Common myeloid progenitor, CD34-positive (primary cell): ENCODE measurements at places on chromosomes 3 and 15.
A peak's percentile ranks its signal among the peaks of the same experiment; 100 is the strongest.

DNA sequence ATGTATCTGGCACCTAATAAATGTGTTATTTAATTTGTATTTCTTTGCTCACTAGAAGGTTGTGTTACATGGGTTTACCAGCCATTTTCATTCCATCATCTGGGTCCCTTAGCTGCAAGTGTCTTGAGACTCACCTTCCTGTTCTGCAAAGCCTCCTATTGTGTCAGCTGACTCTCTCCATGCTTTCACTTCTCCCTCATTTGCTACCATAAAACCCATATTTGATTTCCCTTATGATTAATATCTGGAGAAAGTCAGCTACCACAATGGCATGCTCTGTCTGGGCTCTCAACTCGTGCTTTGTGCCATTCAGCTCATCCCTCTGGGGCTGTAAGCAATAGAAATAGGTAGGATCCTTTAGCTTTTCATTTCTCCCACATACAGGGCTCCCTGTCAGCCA lies 79.5 kb upstream of the EIF1B start:
- H3K36me3 ChIP-seq, result no peaks in the 10 kb centered on the region
- H3K4me1 ChIP-seq, result peaks cover 6% of the 10 kb centered on the region
- no peak overlapping the region for H3K4me3 ChIP-seq
- H3K27me3 ChIP-seq, result no peaks in the 10 kb centered on the region

- H3K27ac ChIP-seq, result no peak overlapping the region
- no peak for DNase-seq
- no peaks in the 10 kb centered on the region for H3K4me1 ChIP-seq
Observed at GRCh38 chr3:53830944-53831343, 15.3 kb downstream of the CHDH start.

DNA sequence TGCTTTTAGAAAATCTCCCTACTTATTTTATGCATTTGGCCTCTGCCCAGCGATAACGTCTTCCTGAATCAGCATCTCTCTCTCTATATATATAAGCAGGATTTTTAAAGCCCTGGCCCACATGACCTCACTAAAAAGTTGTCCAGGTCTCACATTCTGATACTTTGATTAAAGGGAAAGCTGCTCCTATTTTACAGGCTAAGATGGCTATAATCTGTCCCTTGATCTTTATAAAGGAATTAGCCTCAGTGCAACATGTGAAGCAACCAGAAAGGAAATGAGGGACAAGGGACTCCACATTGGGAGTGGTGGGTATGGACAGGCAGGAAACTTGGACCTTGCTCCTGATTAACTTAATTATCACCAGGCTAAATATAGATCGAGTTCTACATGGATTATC lies 25.6 kb upstream of the MUC13 start:
- H3K27me3 ChIP-seq, result no peaks in the 10 kb centered on the region
- no peak for DNase-seq
- H3K36me3 ChIP-seq, result no peaks in the 10 kb centered on the region
- no peak overlapping the region for H3K27ac ChIP-seq
- H3K4me3 ChIP-seq, result no peak overlapping the region

DNA sequence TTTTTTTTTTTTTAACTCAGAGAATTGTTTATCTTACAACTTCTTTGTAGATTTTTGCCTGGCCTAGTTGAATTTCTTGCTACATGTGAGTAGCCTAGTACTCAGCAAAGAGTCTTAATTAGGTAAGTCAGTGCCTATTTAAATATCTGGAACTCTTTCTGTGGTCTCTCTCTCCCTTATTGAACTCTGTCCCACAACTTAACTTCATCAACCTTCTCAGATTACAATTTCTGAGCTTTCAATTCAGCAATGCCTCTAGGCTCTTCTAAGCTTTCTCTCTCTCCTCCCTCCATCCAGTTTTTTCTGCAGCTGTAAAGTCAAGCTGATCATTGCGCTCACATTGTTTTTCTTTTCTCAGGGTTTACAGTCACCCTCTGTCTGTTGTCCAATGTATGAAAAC lies 517.6 kb upstream of the ROBO1 start:
- H3K4me1 ChIP-seq, result no peaks in the 10 kb centered on the region
- no peaks in the 10 kb centered on the region for H3K36me3 ChIP-seq
- H3K27ac ChIP-seq, result no peak overlapping the region

GRCh38 chr3:28678086-28678485 lies 329.5 kb upstream of the AZI2 start:
- no peak overlapping the region for H3K27ac ChIP-seq
- H3K27me3 ChIP-seq, result no peaks in the 10 kb centered on the region
- H3K4me1 ChIP-seq, result no peaks in the 10 kb centered on the region

DNA sequence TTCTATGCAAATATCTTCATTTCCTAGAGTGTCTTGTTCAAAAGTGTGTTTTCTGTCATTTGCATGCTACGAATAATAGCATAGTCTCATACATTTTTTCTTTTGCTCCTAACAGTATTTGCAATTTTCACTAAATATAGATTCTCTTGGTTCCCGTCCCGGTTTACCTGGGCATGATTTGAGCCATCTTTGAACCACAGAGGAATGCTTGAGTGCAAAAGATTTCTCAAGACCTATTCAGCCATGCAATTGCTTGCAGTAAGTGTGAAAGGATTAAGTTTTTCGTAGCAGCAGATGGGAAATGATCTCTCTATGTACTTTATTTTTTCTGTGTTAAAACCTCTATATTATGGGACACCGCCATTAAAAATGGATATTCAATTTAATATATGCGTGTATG lies 733.0 kb downstream of the ZPLD1 start:
- H3K36me3 ChIP-seq, result no peaks in the 10 kb centered on the region
- DNase-seq, result no peak

DNA sequence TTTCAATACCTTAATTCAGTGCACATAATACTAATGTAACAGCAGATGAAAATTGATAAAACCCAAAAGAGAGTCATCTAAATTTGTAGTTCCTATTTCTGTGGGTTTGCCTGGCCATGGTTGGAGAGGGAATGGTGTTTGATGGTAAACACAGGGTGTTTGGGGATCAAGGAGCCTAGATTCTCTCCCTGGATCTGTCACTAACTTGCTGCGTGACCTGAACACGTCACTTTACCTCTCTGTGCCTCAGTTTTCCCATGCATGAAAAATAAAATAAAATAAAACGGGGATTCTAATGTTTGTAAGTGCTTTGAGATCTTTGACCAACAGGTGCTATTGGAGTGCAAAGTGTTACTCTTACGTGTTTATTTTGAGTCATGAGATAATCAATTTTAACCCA lies 49.8 kb downstream of the GHSR start:
- no peaks in the 10 kb centered on the region for H3K4me1 ChIP-seq
- H3K4me3 ChIP-seq, result no peak overlapping the region
- H3K36me3 ChIP-seq, result peaks cover under 1% of the 10 kb centered on the region

GRCh38 chr3:24641628-24642027 lies 147.0 kb upstream of the THRB start:
- H3K27me3 ChIP-seq, result no peaks in the 10 kb centered on the region
- H3K27ac ChIP-seq, result no peak overlapping the region
- H3K36me3 ChIP-seq, result no peaks in the 10 kb centered on the region
- peaks cover 7% of the 10 kb centered on the region for H3K4me1 ChIP-seq
- H3K4me3 ChIP-seq, result no peak overlapping the region

GRCh38 chr3:38651153-38651789 lies 1.8 kb upstream of the SCN5A start:
- peaks cover 17% of the 10 kb centered on the region for H3K4me1 ChIP-seq
- H3K27ac ChIP-seq, result no peak overlapping the region
- H3K36me3 ChIP-seq, result no peaks in the 10 kb centered on the region
- peak; percentile 78 for DNase-seq
- H3K27me3 ChIP-seq, result peaks cover 35% of the 10 kb centered on the region

DNA sequence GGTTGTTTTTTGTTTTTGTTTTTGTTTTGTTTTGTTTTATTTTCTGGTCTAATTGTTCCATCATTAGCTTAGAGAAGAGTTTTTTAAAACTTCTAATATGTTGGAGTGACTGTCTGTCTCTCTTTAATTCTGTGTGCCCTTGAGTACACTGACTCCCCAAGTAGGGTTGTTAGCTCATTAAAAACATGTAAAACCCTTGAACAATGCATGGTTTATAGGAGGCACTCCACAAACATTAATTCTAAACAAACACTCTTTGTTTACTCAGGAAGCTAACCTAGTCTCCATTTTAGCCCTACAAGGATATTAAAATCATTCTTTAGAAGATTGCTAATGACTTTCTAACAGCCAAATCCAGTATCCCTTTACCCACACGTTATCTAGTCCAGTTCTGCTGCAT lies 100.5 kb downstream of the CGGBP1 start:
- H3K27ac ChIP-seq, result no peak overlapping the region
- no peak for DNase-seq
- H3K27me3 ChIP-seq, result no peaks in the 10 kb centered on the region
- no peaks in the 10 kb centered on the region for H3K36me3 ChIP-seq
- no peaks in the 10 kb centered on the region for H3K4me1 ChIP-seq

DNA sequence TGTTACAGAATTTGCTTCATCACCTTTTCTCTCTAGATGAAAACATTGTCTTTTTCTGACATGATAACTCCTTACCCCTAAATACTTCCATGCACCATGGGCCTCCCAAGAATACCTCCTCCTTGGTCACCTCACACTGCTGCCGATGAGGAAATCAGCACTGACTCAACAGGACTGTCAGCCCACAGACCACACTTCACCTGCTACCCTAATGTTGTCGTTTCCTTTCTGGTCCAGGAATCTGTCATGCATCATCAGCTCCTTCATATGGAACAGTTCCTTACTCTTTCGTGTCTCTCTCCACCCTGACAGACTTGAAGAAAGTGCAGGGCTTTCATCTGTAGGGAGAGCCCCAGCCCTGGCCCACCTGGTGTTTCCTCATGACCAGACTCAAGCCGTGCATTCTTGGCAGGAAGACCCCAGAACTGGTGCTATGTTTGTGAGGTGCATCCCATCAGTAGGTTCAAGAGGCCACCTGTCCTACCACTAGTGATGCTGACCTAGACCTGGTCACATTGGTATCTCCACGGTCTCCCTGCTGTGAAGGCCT lies 41.1 kb upstream of the PLXNA1 start:
- H3K4me1 ChIP-seq, result no peaks in the 10 kb centered on the region
- no peak for DNase-seq
- H3K4me3 ChIP-seq, result no peak overlapping the region
- no peaks in the 10 kb centered on the region for H3K36me3 ChIP-seq

GRCh38 chr15:83170474-83171165 lies 37.0 kb downstream of the HDGFL3 start:
- no peak overlapping the region for H3K4me3 ChIP-seq
- no peak for DNase-seq
- H3K4me1 ChIP-seq, result no peaks in the 10 kb centered on the region
- peaks cover 2% of the 10 kb centered on the region for H3K36me3 ChIP-seq

DNA sequence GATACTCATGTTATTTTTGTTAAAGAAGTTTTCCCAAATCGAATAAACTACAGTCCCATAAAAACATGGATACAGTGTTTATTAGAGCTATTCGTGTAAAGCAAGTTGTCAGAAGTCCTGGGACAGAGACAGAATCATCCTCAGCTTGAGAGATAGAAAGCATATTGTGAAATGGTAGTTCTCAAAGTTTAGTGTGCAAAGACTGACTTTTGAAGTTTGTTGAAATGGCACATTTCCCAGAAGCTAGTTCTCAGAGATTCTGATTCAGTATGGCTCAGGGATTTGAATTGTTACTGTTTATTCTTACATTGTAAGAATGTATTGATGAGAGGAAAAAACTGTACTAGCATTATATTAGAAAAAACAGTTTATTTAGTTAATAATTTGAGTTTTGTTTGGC lies 22.1 kb downstream of the GABRR3 start:
- no peak overlapping the region for H3K27ac ChIP-seq
- no peaks in the 10 kb centered on the region for H3K4me1 ChIP-seq
- no peaks in the 10 kb centered on the region for H3K27me3 ChIP-seq
- no peak for DNase-seq
- no peaks in the 10 kb centered on the region for H3K36me3 ChIP-seq

- H3K4me3 ChIP-seq, result no peak overlapping the region
- H3K4me1 ChIP-seq, result no peaks in the 10 kb centered on the region
- no peaks in the 10 kb centered on the region for H3K36me3 ChIP-seq
- no peaks in the 10 kb centered on the region for H3K27me3 ChIP-seq
- H3K27ac ChIP-seq, result no peak overlapping the region
Observed at GRCh38 chr3:18837137-18837755, 311.1 kb upstream of the KCNH8 start.

DNA sequence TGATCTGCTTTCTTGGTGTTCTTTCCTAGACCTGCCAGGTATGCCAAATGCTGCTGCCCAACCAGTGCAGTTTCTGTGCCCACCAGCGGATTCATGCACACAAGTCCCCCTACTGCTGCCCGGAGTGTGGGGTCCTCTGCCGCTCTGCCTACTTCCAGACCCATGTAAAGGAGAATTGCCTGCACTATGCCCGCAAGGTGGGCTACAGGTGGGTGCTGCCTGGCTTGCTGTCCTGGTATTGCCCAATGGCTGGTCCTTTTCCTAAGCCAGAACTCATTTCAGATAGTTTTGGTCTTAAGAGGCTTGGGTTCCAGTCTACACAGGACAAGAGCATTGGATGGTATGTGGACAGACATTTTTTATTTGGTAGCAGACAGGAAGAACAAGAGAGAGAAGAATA lies 26.5 kb upstream of the ALPK3 start:
- no peak for DNase-seq
- H3K27me3 ChIP-seq, result no peaks in the 10 kb centered on the region
- H3K36me3 ChIP-seq, result peaks cover 55% of the 10 kb centered on the region
- peaks cover under 1% of the 10 kb centered on the region for H3K4me1 ChIP-seq
- H3K4me3 ChIP-seq, result no peak overlapping the region

GRCh38 chr3:101936419-101937356 lies 87.4 kb downstream of the NFKBIZ start:
- no peaks in the 10 kb centered on the region for H3K36me3 ChIP-seq
- no peaks in the 10 kb centered on the region for H3K27me3 ChIP-seq
- no peak overlapping the region for H3K4me3 ChIP-seq

- H3K27me3 ChIP-seq, result no peaks in the 10 kb centered on the region
- H3K4me3 ChIP-seq, result no peak overlapping the region
- no peaks in the 10 kb centered on the region for H3K4me1 ChIP-seq
- DNase-seq, result no peak
- H3K36me3 ChIP-seq, result peaks cover 27% of the 10 kb centered on the region
- H3K27ac ChIP-seq, result no peak overlapping the region
Observed at GRCh38 chr3:196916221-196916620, 26.1 kb downstream of the NCBP2 start.

GRCh38 chr3:10560060-10560861 lies 54.9 kb upstream of the ATP2B2 start:
- H3K4me3 ChIP-seq, result no peak overlapping the region
- no peaks in the 10 kb centered on the region for H3K4me1 ChIP-seq

- no peak overlapping the region for H3K27ac ChIP-seq
- DNase-seq, result peak; percentile 42
- no peaks in the 10 kb centered on the region for H3K36me3 ChIP-seq
- H3K4me1 ChIP-seq, result peaks cover 56% of the 10 kb centered on the region
Observed at GRCh38 chr15:99511866-99512661, 53.7 kb upstream of the MEF2A start.

GRCh38 chr3:15831927-15832326 lies 34.1 kb upstream of the ANKRD28 start:
- H3K4me3 ChIP-seq, result no peak overlapping the region
- no peaks in the 10 kb centered on the region for H3K27me3 ChIP-seq
- no peaks in the 10 kb centered on the region for H3K36me3 ChIP-seq
- H3K27ac ChIP-seq, result no peak overlapping the region
- no peak for DNase-seq

- H3K4me3 ChIP-seq, result no peak overlapping the region
- no peaks in the 10 kb centered on the region for H3K36me3 ChIP-seq
- H3K27me3 ChIP-seq, result no peaks in the 10 kb centered on the region
- no peak for DNase-seq
Observed at GRCh38 chr3:63753567-63753966, 65.5 kb upstream of the C3orf49 start.

GRCh38 chr3:52286777-52287110 lies 884 bp upstream of the GLYCTK start:
- H3K36me3 ChIP-seq, result peaks cover 9% of the 10 kb centered on the region
- peaks cover 18% of the 10 kb centered on the region for H3K4me1 ChIP-seq
- peak overlapping the region; percentile 99 for H3K27ac ChIP-seq

- no peak overlapping the region for H3K4me3 ChIP-seq
- no peaks in the 10 kb centered on the region for H3K27me3 ChIP-seq
- no peak overlapping the region for H3K27ac ChIP-seq
- no peaks in the 10 kb centered on the region for H3K36me3 ChIP-seq
- no peaks in the 10 kb centered on the region for H3K4me1 ChIP-seq
- no peak for DNase-seq
Observed at GRCh38 chr3:158983216-158984099, 181.6 kb downstream of the MFSD1 start.
